ENCODE measurements at places on chromosomes 2 and 18. TPM values are rescaled to one million over a fixed set of nuclear protein-coding genes. Genes with fewer than 3 reads are reported as not detected.
A peak's percentile ranks its signal among the peaks of the same experiment; 100 is the strongest.

GRCh38 chr2:144003460-144004075 lies 516.4 kb downstream of the ZEB2 start:
- no peaks in the 10 kb centered on the region for H3K36me3 ChIP-seq
- no peak overlapping the region for H3K4me3 ChIP-seq
- no peaks in the 10 kb centered on the region for H3K27me3 ChIP-seq
- H3K27ac ChIP-seq: no peak overlapping the region
- no peak for DNase-seq

- no peak overlapping the region for H3K27ac ChIP-seq
- H3K27me3 ChIP-seq: no peaks in the 10 kb centered on the region
- no peak overlapping the region for H3K4me3 ChIP-seq
- no peaks in the 10 kb centered on the region for H3K36me3 ChIP-seq
- H3K4me1 ChIP-seq: no peaks in the 10 kb centered on the region
Measured at GRCh38 chr2:11057031-11057430, 98.2 kb upstream of the SLC66A3 start.

DNA sequence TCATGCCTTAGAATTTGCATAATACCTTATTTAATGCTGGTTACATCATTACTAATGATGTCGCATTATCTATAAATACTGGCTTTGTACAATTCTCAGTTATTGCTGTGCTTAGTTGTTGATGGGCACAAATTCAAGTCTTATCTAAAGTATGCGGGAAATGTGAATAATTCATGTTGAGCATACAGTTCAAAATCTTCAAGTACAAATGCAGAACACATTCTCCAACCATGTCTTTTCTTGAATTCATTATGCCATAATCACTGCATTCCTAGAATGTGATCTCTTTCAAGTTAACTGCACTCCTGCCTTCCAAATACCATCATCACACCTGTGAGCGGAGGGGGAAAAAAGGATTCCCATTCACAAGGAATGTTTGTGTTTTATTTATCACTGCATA lies 337.0 kb downstream of the MBD2 start:
- H3K36me3 ChIP-seq: no peaks in the 10 kb centered on the region
- no peak overlapping the region for H3K27ac ChIP-seq
- DNase-seq: no peak
- no peak overlapping the region for H3K4me3 ChIP-seq
- H3K4me1 ChIP-seq: no peaks in the 10 kb centered on the region

- no peaks in the 10 kb centered on the region for H3K36me3 ChIP-seq
- peak overlapping the region; percentile 69 for H3K4me3 ChIP-seq
- H3K4me1 ChIP-seq: peaks cover 23% of the 10 kb centered on the region
- H3K27me3 ChIP-seq: no peaks in the 10 kb centered on the region
- DNase-seq: no peak
- H3K27ac ChIP-seq: no peak overlapping the region
Measured at GRCh38 chr2:104658904-104659591, 194.9 kb upstream of the POU3F3 start.

DNA sequence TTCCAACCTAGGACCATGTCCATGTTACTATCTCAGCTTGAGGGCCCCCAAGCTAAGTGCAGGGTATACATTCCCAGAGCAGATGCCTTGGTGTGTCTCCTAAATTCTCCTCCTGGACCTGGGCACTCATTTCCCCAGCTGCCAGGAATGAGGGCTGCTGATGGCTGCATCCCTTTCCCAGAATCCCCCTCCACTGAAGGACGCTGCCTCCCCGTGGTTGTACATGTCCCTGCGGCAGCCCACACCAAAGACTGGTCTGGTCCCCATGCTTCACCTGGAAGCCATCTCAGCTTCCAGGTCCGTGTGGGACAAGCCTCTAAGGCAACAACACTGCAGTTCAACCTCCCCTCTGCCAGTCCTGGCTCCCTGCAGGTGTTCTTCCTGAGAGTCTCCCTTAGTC lies 14.6 kb downstream of the TMEM163 start:
- no peaks in the 10 kb centered on the region for H3K36me3 ChIP-seq
- DNase-seq: no peak
- H3K4me1 ChIP-seq: peaks cover 13% of the 10 kb centered on the region
- H3K27ac ChIP-seq: no peak overlapping the region
- no peak overlapping the region for H3K4me3 ChIP-seq

- no peaks in the 10 kb centered on the region for H3K27me3 ChIP-seq
- no peaks in the 10 kb centered on the region for H3K36me3 ChIP-seq
Measured at GRCh38 chr2:207223051-207223450, 57.3 kb upstream of the KLF7 start.

The PLCD4 gene
- polyA plus RNA-seq: not detected

The PGAP1 gene
- polyA plus RNA-seq: 0.33 TPM

The SCG2 gene
- polyA plus RNA-seq: not detected

The GRB14 gene
- polyA plus RNA-seq: not detected

The STPG4 gene
- 0.27 TPM for polyA plus RNA-seq

The CCDC85A gene
- not detected for polyA plus RNA-seq
